ENCODE measurements at places on chromosomes 5 and 9.

- no peak for DNase-seq
Measured at GRCh38 chr5:169412831-169413230, 111.9 kb upstream of the SLIT3 start.

DNA sequence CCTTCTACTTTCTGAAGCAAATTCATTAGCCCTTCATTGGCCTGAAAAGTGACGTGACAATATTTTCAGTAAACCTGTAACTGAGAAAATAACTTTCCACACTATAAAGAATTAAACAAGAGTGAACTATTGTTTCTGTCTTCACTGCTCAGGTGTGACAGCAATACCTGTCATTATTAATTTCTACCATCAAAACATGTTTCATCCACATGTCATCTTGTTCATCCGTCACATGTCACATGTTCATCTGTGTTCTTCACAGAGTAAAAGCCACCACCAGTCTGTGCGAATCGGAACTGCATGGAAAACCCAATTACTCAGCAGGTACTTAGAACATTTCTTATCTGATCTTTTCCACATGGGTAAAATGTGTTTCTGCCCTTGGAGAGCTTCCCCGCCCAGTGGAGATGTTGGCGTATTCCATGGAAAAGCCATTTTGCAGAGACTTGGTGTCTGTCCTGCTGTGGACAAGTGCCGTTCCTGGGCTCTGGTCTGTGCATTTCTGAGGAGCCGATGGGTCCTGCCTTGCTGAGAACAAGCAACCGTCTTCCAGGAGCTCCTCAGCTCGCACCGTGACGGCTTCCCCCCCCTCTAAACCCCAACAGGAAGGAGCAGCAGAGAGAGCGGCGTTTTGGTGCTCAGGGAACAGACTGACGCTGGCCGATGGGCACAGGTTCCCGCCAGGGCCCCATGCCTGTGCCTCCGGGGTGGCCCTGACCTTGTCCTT, 10.6 kb upstream of the EXOC3 start:
- DNase-seq = no peak

DNA sequence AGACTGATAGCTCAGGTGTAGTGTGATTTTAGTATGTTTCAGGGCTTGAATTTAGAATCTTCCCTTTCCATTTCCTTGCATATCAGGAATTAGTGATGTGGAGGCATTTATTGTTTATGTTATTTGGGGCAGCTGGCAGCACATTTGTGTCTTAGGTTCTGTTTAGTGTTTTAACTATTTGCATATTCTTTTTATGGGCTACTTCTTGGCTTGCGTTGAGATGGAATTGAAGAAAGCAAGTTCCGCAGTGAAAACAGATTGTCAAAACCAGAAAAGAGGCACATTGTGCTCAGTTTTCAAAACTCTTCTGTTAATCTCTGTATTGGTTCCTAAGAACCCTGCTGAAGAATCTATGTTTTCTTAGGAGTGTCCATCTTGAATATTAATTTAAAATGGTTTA, 80.3 kb downstream of the ZSWIM6 start:
- no peak for DNase-seq

GRCh38 chr5:98463222-98463621, 310.2 kb upstream of the RGMB start:
- DNase-seq = no peak

- peak; percentile 94 for DNase-seq
Measured at GRCh38 chr5:157603333-157604190, 28.0 kb upstream of the ADAM19 start.

DNA sequence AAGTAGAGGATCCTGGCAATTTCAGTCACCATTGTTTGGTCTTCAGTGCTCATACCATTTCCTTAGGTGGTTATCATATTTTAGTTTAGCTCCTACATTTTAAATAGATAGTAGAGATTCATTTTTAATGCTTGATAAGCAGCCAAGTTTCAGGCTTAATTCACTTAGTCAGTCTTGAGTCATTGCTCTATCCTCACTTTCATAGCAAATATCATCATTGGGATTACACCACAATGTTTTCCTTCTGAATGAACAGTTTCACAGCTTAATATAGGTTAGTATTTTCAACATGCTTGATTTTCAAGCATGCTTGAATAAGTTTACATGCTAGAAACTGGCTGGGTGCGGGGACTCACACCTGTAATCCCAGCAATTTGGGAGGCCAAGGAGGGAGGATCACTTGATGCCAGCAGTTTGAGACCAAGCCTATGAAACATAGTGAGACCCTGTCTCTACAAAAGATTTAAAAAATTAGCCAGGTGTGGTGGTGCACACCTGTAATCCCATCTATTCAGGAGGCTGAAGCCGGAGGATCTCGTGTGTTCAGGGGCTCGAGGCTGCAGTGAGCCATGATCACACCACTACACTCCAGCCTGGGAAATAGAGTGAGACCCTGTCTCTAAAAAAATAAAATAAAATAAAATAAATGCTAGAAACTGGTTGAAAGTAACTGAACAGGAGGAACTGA, 339.9 kb downstream of the ADGRV1 start:
- DNase-seq = peak; percentile 18

DNA sequence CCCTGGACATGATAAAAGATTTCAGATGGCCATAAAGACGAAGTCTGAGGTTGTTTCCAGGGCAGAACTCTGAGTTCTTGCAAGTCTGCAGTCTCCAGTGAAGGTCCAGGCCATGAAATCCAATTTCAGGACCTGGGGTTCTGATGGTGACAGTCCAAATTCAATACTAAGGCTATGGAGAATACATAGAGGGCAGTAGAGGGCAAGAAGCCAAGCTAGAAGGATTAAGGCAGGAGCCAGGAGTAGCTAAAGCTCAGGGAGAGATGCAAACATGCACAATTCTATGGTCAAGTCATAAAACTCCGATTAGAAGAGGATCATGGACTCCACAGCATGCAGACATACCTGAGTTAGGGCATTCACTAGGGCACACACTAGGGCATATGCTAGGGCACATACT, 11.4 kb downstream of the SLIT3 start:
- DNase-seq = no peak

- no peak for DNase-seq
Measured at GRCh38 chr5:170747357-170747756, 36.2 kb upstream of the GABRP start.

DNA sequence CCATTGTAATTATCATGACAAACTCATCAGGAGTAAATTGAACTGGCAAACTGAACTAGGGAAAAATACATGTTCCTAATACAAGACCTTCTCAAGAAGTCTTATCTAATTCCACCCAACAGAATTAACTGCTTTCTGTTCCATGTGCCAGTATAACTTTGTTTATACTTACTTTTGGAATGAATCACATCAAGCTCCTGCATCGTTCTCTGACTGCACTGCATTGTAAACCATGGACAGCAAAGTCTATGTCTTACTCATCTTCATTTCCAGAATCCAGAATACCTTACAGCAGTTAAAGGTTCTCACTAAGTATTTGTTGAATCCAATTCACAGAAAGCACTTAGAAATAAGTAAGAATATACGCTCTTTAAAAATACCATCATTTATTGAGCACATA, 102.8 kb downstream of the PLK2 start:
- DNase-seq = no peak

DNA sequence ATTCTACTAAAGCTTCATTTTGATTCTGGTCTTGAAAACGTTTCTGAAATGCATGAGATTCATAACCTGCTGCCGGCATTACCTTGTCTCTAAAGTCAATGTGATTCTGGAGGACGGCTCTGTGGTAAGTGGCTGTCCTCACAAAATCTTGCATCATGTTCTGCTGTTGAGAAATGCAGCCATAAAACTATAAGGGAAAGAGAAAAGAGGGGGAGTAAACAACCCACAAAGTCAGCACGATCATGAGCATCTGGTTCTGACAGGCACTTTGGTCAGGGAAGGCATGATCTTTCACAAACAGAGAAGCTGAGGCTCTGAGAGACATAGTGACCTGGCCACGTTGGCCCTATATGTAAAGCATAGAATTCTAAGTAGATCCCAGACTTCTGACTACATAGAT, 168.9 kb upstream of the PUM3 start:
- DNase-seq = no peak

- DNase-seq = peak; percentile 75
Measured at GRCh38 chr5:65102976-65103711, 334.4 kb downstream of the CWC27 start.

DNA sequence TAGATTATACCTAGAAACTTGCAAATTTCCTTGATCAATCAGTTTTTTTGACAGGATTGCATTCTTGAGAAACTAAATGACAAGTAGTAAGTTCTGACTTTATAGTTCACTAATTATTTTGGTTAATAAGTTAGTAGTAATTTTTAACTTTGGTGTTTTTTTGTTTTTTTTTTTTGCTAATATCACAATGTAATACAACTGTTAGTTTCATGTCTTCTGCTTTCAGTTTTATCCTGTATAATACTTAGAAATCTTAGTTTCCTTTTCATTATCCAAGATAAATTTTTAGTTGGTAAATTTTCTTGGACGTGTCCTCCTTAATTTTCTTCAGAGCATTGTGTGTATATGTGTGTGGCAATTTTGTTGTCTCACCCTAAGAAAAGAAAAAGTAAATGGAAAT, 57.8 kb downstream of the CWC27 start:
- no peak for DNase-seq

DNA sequence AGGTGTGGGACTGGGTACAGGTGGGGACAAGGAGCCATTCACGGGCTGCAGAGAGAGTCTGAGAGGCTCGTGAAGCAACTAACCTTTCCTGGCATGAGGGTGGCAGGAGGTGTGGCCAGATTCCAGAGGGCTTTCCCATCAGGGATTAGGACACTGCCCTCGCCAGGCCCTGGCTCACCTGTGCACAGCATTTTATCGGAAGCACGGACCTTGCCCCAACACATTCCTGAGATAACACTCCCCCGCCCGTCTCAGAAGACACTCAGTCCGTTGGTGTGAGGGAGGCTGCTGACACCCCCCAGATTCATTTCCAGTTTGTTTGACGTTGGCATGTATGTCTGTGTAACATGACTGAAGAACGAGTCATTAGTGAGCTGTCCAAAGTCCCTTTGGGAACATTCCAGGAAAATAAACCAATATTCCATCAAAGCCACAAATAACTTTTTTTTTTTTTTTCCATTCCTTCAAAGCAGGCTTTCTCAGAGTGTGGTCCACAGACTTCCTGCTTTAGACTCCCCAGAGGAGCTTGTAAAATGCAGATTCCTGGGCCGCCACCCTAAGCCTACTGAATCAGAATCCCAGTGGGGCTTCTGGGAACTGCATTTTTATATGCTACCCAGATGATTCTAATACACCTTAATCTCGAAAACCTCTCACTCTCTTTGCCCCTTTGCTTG, 23.4 kb downstream of the WWC1 start:
- DNase-seq = peak; percentile 88

- DNase-seq = peak; percentile 57
Measured at GRCh38 chr5:169226895-169227294, 74.0 kb downstream of the SLIT3 start.

- DNase-seq = no peak
Measured at GRCh38 chr5:78785454-78785853, 136.9 kb upstream of the LHFPL2 start.

GRCh38 chr9:137077010-137077747, at the start of gene UAP1L1:
TSS of gene UAP1L1 (plus strand) at chr9:137077517. CDS start at chr9:137077533, 16 bp downstream.
- peak; percentile 76 for DNase-seq

- DNase-seq = no peak
Measured at GRCh38 chr9:136516191-136516654, 29.6 kb downstream of the NOTCH1 start.

GRCh38 chr9:97573482-97574073, 59.6 kb downstream of the TSTD2 start:
- DNase-seq = no peak

- no peak for DNase-seq
Measured at GRCh38 chr5:112973036-112973435, 3.6 kb upstream of the DCP2 start.

DNA sequence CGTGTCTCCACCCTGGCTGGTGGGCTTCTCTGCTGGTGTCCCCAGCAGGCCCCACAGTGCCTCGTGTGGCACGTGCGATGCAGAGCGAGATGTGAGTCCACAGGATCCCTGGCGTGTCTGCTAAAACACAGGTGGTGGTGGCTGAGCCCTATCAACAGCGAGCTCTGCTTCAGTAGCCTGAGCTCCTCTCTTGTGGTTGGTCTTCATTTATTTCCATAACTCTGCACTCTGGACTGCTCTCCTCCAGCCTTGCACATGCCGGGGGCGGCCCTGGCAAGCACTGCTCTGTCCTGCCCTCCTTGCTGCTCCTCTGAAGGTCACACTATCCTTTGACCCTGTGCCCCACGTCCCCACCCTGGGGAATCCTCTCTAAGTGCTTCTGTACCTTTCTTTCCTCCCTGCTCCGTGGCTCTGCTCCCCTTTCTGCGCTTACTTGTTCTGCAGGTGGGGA, 59.2 kb downstream of the NSUN2 start:
- DNase-seq = no peak

- no peak for DNase-seq
Measured at GRCh38 chr9:76901801-76902200, 4.1 kb downstream of the PRUNE2 start.

DNA sequence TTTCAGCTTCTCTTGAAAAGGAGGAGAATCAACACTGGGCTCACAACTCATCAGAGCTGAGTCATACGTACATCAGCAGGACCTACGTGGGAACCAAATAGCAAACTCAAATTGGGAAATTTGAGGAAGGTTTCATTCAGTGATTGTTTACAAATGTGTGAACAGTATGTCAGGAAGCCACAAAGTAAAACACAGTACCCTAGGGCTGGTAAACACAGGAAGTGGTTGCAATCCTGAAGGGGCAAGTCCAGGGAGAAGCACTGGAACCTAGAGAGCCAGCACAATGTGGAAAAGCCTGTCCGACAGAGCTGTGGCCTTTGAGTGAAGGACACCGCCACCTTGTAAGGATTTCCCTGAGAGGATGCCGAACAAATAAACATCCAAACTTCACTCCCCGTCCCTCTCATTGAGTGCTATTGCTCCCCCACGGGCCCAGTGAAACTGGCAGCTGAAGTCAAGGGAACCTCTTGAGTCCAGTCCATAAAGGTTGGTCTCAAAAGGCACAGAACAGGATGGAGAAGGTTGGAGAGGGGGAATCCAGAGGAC, 26.7 kb upstream of the RICTOR start:
- DNase-seq = peak; percentile 83

DNA sequence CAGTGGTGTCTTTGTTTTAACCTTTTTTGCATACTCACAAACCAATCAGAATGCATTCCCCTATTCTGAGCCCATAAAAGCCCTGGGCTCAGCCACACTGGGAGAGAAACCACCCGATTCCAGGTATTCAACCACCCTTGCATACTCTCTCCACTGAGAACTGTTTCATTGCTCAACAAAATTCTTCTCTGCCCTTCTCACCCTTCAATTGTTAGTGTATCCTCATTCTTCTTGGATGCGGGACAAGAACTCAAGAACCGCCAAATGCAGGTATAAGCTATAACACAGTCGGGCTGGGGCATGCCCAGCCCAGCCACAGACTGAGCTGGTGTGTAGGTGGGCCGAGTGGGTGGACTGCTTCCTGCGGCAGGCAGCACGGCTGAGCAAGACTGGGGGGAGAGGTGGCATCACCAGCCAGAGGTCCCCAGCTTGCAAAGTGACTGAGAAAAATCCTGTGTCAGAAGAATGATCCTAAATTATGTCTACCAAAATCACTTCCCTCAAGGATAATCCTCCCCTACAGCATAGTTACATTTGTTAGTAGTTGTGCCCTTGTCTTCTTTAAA, 141.0 kb downstream of the SSBP2 start:
- DNase-seq = no peak

GRCh38 chr5:124446120-124446519, 300.3 kb downstream of the ZNF608 start:
- DNase-seq = no peak
